ENCODE measurements at places on chromosomes 1 and 21.

GRCh38 chr1:97996880-97997279 is 76.0 kb upstream of the DPYD start:
- no peak for DNase-seq

- peak; percentile 34 for DNase-seq
These were observed 4.9 kb upstream of the ZNF644 start for GRCh38 chr1:91026777-91027176.

GRCh38 chr1:248730507-248731335 is 24.8 kb downstream of the LYPD8 start:
- DNase-seq, result no peak

GRCh38 chr1:162391790-162392563 is 10.4 kb downstream of the C1orf226 start:
- DNase-seq, result peak; percentile 61

GRCh38 chr1:81512252-81513003 is 288.3 kb upstream of the ADGRL2 start:
- DNase-seq, result no peak

DNA sequence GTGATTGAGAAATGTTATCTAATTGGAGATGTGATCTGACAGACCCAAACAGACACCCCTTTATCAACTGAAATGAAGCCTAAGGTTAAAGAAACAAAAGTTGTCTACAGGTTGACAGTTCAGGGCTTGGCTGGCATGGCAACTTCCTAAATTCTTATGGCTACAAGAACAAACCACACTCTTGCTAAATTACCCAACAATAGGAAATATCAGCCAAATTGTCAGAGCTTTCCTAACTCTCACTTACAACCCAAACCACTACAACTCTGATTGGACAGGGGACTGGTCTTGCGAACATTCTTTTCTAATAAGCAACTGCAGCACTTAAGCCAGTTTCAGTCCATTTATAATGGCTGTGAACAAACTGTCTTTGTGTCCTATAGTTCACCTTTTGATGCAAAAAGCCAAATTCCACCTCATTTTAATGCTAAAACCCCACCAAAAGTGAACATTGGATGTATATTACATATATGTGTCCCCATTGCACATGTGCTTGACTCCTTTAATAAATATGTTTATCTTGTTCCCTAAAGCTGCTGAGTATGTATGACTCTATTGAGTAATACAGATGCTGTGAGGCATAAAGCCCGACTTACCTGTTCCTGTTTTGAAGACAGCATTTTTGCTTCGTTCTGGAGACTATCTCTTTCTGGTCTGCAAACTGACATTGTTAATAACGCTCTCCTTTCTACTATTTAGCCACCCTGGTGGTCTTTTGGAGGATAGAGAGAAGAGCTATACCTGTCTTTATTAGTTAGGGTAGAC is 101.3 kb upstream of the HMCN1 start:
- DNase-seq, result peak; percentile 59

- no peak for DNase-seq
These were observed 347 bp upstream of the KRTAP20-4 start for GRCh38 chr21:30620080-30620479.

GRCh38 chr1:150281758-150282557 is at the start of gene CIART:
Gene CIART, plus strand, starts transcription at chr1:150282554. Its CDS starts 714 bp downstream, at chr1:150283268.
- DNase-seq, result peak; percentile 98

- DNase-seq, result peak; percentile 34
These were observed 180.0 kb downstream of the RASAL2 start for GRCh38 chr1:178273707-178274410.

GRCh38 chr1:97508653-97509218 is 412.1 kb downstream of the DPYD start:
- no peak for DNase-seq

DNA sequence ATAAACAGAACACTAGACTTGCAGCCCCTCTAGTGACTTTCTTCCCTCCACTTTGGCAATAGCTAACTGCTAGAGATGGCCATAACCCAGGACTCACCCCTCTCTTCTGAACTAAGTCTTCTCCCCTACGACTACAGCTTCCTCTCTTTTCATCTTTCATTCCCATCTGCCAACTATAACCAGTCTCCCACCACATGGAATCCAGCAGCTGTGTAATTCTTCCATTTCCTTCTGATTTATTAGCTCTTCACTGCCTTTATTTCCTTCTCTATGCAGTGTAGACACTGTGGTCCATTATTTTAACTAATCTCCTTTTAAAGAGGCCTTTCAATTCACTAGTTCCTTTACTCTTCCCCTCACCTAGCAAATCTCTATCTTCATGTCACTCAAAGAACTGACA is 13.4 kb upstream of the KCNK1 start:
- DNase-seq, result no peak

DNA sequence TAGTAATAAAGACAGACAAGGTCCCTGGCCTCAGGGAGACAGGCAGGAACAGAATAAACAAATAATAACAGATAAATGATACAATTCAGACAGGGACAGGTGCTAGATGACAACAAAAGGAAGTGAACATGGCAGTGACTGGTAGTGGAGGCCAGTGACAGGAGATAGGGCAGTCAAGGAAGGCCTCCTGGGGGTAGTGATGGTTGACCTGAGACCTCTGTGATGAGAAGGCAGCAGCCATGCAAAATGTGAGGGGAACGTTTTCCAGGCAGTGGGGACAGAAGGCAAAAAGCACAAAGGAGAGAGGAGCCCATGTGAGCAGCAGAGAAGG is 18.5 kb downstream of the OPTC start:
- DNase-seq, result no peak

DNA sequence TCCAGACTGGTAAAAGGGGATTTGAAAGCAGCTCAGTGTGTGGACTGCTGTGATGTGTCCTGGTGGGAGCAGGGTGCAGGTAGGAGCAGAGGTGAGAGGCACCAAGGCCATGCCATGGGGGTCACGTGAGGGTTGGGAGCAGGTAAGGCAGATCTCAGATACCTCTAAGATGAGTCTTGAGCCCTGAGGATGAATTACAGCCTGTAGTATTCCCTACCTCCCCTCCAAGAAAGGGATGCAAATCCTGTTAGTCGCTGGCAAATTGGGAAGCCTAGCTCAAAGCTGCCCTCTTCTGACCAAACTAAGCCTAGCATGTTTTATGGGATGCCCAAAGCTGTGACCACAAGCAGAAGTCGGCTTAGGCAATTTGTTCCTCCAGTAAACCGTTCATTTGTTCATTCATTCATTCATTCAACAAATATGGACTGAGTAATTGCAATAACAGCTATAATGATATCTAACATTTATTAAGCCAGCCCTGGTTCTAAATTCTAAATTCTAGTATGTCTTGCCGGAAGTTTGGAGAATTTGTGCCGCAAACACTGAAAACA is 3.9 kb upstream of the NUAK2 start:
- DNase-seq, result peak; percentile 82

GRCh38 chr1:209823143-209824041 is 4.4 kb upstream of the UTP25 start:
- peak; percentile 78 for DNase-seq

DNA sequence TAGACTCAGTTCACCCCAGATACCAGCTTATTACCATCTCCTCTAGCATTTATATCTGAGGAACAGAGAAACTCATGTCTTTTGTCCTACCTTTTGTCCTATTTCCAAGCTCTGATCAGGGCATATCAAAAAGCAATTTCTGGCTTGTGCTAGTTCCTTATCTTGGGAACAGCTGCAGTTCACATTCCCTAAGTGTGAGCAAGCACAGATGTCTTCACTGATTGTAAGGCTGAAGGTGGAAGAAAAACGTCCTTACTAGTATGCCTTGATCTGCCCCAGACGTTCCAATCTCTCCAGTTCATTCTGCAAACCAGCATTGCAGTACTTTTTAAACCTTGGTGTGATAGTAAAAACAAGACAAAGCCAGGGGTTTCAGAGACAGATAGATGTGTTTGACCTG is 139.8 kb downstream of the NCAM2 start:
- peak; percentile 1 for DNase-seq

- DNase-seq, result no peak
These were observed 12.3 kb downstream of the RAB42 start for GRCh38 chr1:28604411-28604810.

DNA sequence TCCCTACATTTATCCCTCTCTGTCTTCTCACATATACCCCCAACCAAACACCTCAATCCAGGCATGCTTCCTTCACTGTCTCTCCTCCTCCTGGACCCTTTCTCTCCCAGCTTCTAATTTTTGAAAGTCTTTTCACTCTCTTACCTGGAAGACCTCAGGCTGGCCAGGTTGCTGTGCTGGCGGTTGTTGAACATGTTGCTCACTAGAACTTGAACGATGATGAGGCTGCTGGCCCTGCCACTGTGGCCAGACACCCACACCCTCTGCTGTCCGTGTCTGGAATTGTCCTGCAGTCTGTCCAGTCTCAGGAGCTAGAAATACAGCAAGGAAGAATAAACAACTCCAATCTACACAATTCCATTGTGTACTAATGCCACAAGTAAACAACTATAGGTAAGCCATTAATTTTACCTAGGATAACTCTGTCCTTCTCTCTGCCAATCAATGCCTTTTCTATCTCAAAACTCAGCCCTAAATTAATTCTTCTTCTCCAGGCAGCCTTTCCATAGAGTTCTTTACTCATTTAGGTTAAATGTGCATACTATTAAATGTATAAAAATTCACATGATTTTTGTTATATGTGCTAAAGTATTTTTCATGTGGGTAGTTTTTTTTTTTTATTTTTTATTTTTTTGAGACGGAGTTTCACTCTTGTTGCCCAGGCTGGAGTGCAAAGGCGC is 5.1 kb upstream of the CTSK start:
- peak; percentile 77 for DNase-seq

DNA sequence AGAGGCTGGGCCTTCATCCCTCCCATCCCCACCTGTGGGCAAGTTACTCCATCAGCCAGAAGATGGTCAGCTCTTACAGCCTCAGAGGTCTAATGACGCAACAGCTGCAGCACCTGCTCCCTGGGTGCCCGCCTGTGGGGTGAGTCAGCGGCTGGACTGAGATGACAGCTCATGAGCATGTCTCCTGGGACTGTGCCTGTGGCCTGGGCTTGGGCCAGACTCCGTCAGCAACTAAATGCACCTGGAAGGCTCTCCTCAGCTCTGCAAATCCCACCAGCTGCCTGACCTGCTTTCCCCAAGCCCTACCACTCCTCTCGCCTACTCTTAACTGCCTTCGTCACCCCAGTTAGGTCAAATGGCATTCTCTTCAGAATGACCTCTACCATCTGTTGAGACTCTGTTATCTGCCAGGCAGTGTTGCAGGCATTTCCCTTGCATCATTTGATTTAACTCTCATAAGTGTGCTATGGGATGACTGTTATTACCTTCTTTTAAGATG is 47.7 kb downstream of the ETS2 start:
- DNase-seq, result peak; percentile 95

DNA sequence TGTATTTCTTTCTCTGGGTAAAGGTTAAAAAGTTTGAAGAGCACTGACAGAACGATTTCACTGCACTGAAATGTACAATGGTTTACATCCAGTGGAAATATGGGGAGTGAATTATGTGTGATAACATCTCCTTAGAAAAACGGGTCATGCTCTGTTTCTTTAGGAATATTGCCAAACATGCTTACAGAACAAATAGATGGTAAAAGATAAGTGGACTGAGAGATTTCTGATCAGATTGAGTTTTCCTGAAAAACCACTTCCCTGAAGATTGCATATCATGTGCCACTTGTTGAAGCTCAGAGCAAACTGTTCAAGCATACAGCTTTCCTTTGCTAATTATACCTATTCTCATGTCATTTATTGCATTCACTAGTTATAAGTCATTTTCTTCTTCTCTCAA is 29.9 kb upstream of the DISP1 start:
- DNase-seq, result no peak

GRCh38 chr1:201138311-201138840 is 11.4 kb upstream of the ASCL5 start:
- no peak for DNase-seq

DNA sequence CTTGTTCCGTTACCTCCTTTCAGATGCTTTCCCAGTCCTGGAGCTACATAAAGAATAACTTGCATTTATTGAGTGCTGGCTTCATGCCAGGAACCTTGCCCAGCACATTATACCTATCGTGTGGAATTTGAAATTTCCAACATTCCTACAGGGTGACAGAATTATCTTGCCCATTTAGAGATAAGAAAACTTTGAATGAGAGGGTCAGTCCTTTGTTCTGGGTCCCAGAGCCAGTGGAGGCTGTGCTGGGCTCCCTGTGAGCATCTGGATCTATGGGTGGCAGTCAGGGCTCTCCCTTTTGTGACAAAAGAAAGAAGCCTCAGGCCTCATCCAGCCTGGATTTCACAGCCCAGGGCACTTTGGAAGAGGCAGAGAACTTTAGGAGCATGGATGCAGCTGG is 3.2 kb downstream of the GSTM4 start:
- DNase-seq, result no peak

- no peak for DNase-seq
These were observed 39.4 kb upstream of the C1orf174 start for GRCh38 chr1:3939242-3940080.

- DNase-seq, result no peak
These were observed 32.0 kb downstream of the MACO1 start for GRCh38 chr1:25462732-25463131.

DNA sequence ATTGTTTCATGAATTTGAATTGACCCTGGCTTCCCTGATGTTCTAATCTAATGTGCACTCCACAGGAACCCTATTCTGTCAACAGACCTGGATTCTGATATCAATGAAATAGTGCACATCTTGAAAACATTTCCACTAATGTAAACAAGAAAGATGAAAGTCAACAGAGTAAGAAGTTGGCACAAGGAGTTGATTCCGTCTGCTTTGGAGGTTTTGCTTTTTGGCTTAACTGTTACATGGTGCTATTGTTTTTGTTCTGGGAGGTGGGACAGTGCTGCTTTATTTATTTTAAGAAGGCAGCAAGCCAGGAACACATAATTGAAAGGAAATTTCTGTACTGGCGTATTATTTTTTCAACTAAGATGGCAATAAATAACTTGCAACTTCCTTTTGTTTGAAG is 73.3 kb downstream of the LEPR start:
- peak; percentile 49 for DNase-seq

DNA sequence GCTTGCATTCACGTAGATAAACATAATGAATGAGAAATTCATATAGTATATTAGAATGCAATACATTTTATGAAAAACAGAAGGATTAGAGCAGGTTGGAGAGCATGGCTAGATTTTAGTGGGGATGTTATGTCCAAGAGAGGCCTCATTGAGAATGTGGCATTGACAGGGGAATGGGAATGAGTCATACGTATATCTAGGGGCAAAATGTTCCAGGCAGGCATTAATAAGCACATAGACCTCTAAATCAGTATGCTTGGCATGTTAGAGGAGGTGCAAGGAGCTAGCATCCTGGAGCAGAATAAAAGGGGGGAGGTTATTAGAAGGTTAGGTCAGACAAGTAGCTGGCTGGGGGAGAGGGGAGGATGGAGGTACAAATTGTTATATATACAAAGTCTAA is 93.0 kb downstream of the USH2A start:
- no peak for DNase-seq
